ENCODE measurements at places on chromosomes 12 and 14.

DNA sequence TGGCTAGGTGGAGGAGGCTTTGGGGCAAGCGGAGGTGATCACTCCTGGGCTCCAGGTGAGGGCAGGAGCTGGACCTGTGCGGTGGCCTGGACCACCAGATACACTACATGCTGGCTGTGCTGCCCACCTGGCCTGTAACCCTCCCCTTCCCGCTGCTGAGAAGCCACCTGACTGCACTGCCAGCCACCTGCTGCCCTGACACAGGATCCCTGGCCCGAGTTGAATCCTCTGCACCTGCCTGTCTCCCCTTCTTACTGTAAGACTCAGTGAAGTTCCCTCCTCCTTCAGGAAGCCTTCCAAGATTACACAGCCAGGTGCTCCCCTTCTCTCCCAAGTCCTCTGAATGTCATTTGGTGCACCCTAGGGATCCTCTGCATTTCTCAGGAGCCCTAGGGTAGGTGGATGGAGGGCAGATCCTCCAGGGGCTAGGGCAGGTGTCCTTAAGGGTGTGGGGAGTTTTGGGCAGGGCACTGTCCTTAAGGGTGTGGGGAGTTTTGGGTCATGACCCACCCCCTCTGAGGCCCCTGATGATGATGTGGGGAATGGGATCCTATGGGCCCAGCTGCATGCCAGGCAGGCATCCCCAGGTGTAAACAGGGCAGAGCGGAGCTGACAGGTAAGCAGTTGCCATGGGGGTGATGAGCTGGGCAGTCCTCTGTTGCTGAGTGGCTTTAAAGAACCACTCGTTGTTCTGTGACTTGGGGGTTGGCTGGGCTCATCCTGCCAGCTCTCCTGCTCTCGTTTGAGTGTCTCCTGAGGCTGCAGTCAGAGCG lies 6.7 kb upstream of the MTA1 start:
- DNase-seq = no peak

- DNase-seq = no peak
Measured at GRCh38 chr12:116529048-116529447, 30.1 kb upstream of the MAP1LC3B2 start.

- no peak for DNase-seq
Measured at GRCh38 chr12:74401966-74402365, 135.7 kb upstream of the ATXN7L3B start.

- DNase-seq = no peak
Measured at GRCh38 chr12:102479099-102479885, 1.1 kb downstream of the IGF1 start.

DNA sequence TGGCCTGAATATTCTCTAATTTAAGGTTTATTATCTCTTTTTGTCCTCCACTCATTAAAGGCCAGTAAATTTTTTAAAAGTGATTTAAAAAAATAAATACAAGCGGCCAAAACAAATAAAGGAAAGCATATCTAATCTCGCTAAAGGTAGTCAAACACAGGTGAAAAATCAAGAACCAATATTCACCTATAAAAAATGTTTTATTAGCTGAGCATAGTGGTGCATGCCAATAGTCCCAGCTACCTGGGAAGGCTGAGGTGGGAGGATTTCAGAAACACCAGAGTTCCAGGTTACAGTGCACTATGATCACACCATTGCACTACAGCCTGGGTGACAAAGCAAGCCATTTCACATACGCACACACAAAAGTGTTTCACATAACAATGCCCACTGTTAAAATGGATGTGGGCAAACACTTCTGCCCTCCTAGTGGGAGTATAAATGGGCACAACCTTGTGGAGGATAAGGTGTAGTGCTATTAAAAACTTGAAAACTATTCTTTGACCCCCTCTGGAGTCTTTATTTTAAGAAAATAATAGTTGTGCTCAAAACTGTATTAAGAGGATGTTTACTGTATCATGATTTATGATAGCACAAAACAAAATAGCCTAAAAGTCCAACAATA lies 32.7 kb upstream of the NAP1L1 start:
- no peak for DNase-seq

GRCh38 chr14:35331605-35332516 lies 39.7 kb downstream of the PSMA6 start:
- DNase-seq = no peak

GRCh38 chr12:21831791-21832344 lies 57.4 kb upstream of the KCNJ8 start:
- no peak for DNase-seq

- DNase-seq = no peak
Measured at GRCh38 chr14:33539918-33540357, 410.9 kb downstream of the EGLN3 start.

- DNase-seq = no peak
Measured at GRCh38 chr12:131251336-131252101, 297.8 kb downstream of the ADGRD1 start.

DNA sequence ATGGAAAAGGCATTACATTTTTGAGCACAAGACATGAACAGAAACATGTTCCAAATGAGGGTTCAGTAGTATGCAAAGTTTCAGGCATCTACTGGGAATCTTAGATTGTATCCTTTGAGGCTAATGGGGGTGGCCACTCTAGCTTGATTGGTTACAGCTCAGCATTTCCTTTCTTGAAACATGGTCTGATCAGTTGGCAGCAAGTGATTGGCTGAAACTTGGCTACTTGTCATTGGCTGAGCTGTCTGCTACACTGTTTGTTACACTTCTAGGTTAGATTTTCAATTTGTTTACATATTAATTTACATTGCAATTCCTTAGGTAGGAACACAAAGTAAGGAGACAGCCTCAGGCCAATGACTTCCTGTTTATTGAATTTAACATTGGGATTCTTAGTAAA lies 918.0 kb upstream of the SEL1L start:
- no peak for DNase-seq

DNA sequence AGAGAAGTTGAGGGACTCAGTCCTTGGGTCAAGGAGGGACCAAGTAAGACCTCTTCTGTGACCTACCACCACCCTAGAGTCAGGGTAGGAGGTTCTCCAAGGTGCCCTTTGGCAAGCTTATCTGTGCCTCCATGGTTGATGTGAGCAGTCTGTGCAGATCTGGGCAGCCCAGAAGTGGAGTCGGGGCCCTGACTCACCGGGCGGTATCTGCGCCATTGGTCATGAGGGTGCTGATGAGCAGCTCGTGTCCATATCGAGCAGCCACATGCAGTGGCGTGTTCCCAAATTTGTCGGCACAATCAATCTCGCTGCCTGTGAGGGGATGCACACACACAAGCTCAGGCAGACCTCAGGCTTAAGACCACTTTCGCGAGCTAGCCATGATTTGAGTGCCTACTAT lies 5.1 kb downstream of the ANKRD52 start:
- no peak for DNase-seq

GRCh38 chr14:99685596-99685995 lies 1.5 kb downstream of the CYP46A1 start:
- DNase-seq = no peak

DNA sequence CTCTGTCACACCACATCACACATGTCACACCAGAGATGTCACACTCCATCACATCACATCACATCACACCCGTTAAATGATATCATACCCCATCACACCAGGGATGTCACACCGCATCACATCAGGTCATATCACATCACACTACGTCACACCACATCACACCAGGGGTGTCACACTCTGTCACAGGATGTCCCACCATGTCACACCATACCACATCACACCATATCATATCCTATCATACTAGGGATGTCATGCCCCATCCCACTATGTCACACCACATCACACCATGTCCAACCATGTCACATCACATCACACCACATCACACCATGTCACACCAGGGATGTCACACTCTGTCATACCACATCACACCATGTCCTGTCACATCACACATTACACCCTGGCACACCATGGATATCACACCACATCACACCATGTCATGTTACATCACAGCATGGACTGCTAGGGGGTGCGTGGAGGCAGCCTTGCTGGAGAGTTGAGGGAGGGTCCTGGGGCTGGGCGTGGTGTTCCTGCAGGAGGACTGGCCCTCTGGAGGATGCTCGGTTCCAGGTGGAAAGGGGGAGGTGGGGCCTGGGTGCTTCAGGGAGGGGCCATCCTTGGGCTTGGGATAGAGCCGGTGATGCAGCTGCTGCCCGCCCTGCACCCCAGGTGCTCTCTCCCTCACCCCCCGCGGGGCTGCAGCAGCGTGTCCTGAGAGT lies 134.6 kb downstream of the TMEM121 start:
- no peak for DNase-seq

DNA sequence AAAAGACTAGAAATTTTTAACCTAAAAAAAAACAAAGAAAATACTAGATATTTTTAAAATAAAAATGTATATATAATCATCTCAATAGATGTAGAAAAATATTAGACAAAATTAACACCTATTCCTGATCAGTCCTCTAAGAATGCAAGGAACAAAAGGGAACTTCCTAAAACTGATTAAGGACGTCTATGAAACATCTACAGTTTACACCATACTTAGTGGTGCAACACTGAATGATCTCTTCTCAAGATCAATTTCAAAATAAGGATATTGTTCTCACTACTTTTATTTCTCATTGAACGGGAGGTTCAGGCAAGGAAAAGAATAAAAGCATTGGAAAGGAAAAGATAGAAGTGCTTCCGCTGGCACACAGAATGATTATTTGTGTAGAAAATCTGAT lies 16.0 kb downstream of the OLR1 start:
- DNase-seq = no peak

DNA sequence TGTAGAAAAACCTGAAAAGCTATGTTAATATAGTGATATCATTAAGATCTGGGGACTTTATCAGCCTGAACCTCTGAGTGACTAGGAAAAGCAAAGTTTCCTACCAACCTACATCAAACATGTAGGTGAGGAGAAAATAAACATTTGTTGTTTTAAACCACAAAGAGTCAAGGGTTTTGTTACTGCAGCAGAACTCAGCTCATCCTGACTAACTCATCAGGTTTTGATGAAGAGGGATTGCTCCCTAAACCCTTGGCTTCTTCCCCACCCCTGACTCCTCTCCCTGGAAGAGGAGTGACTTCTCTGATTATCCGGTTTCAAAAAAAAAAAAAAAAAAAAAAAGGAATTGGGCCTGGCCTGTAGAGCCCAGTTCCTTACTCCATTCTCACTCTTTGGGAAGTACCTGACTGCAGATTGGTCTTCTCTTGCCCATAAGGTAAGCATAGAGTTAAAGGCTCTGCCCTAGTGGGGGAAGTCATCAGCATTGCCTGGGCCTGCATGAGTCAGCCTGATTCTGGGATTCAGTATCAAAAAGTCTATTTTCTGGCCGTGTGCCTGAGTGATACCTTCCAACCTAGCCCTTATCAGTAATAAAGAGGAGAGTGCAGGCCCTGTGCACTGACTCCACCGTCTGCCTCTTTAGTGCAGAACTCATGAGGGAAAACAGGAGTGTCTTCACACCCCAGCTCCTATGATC lies 16.9 kb downstream of the BDKRB1 start:
- no peak for DNase-seq

DNA sequence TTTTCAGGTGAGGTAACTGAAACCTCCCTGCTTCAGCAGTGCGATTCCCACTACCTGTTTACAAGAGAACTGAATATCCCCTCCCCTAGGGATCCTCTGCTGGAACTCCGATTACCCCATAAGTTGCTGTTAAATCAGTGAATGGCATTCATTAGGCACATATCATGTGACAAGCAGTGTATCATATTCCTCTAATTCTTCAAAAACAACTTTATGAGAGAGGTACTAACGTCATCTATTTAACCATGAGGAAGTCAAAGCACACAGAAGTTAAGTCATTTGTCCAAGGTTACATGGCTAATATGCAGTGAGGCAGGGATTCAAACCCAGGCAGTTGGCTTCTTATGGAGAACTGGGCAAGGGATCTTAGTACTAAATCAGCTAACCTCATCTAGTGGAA lies 43.9 kb upstream of the PCED1B start:
- no peak for DNase-seq

- peak; percentile 39 for DNase-seq
Measured at GRCh38 chr12:108332791-108333382, 6.2 kb downstream of the CMKLR1 start.

GRCh38 chr14:69997849-69998248 lies 118.6 kb downstream of the SMOC1 start:
- DNase-seq = no peak

DNA sequence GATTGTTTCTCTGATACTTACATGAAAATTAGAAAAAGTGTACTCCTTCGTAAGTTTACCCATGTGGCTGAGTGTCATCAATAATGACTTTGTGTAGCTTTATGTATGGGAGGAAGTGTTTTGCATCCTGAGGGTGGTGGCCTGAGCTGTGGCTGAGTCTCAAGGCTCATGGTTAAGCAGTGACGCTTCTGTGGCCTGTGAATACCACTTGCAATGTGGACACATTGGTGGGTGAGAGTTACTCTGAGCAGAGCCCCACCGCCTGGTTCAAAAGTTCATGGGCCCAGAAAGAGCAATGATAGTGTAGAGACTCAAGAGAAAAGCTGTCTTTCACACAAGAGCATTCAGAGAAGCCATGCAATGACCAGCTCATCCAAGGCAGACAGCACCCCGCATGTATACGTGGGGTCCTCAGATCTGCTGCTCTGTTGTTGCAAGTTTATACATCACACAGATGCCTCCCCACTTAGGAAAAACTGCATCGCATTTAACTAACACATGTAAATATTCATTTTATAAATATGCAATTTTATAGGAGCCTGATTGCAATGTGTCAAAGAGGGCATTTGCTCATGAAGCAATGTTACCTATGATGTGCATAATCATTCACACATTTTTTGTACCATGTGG lies 55.1 kb upstream of the FRMD6 start:
- peak; percentile 5 for DNase-seq

DNA sequence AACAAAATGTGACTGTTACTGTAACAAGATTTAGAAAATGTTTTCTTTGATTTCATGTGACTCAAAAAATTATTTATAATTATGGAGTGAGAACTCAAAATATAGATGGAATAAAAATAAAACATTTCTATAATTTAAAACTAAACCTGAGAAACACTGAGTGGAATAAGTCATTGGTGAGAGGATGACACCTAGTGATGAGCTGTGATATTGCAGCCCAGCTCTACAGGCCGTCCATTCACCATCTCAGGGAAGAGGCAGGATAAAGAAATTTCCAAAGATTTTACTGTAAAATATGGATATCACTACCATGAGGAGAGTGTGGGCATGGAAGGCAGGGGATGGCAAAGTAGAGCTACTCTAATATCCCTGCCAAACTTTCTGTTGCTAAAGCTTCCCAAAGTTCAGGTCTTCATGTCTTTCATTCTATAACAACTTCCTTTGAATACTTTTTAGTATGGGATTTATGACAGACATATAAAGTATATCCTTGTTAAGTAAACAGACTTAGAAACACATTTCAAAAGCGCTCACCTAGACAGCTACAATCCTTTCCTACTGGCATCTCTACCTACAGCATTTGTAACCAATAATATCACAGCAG lies 308.0 kb downstream of the ITPR2 start:
- no peak for DNase-seq

- no peak for DNase-seq
Measured at GRCh38 chr12:55712700-55713415, 3.0 kb upstream of the BLOC1S1 start.

- DNase-seq = peak; percentile 63
Measured at GRCh38 chr14:99229654-99230207, 42.3 kb downstream of the BCL11B start.

- no peak for DNase-seq
Measured at GRCh38 chr14:51180577-51180976, 59.5 kb upstream of the TMX1 start.

Measured in CD4-positive, alpha-beta T cell treated with Interleukin-21 for 1 hour (primary cell).